D721Med (cell line): ENCODE measurements at places on chromosomes 6 and 20.

GRCh38 chr20:10634683-10635411, 39.0 kb downstream of the JAG1 start:
- no peak for DNase-seq

DNA sequence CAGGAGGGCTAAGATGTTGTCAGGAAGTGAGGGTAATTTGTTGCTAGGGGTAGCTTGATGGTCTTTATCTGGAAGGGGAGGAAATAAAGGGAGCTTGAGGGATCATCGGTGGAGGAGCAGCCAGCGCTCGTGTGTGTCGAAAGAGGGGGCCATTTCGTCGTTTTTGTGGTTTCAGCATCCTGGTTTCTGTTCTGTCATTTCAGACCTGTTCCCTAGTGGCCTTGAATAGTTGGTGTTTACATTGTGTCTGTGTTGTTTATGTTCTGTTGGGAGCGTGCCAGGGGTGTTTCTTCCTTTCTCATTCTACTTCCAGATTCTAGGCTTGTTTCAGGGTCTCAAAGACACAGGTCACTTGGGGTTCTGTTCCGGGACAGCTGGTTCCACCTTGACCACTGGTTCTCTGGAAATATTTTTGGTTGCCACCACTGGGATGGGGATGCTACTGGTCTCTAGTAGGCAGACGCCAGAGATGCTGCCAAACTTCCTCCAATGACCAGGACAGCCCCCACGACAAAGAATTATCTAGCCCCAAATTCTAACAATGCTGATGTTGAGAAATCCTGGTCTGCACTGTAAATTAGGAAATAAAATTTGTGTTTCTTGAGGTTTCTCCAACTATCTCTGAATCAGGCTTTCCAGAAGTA, 113.9 kb upstream of the NAA20 start:
- no peak for DNase-seq

- DNase-seq = no peak
Observed at GRCh38 chr6:79525272-79526100, 11.7 kb downstream of the LCA5 start.

DNA sequence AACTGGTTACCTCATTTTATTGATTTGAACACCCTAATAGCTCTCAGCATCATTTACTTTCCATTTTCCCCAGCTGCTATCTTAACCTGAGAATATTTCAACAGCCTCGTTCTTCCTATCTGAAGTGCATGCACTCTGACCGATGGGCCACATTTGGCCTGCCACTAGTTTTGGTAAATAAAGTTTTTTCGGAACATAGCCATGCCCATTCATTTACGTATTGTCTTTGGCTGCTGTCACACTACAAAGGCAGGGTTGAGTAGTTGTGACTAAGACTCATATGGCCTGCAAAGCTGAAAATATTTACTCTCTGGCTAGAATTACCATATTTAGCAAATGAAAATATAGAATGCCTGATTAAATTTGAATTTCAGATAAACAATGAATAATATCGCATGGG, 10.8 kb downstream of the ADGRF4 start:
- no peak for DNase-seq

DNA sequence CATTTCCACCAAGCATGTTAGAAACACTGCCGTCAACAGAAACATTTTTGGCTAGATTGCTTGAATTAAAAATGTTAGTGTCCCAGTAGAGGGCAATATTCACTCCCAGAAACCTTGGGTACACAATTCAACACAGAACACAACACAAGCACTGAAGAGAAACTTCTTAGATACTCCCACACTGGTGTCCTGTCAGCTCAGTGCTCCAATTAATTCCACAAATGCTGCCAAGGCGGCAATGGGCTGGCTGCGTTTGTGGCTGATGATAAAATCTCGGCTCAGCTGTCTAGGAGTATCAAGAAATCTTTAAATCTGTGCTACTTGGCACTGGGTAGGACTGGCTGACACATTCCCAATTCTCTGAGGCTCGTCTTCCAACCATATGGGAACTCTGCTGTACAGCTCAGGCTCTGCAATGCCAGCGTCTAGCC, 39.3 kb downstream of the BEND3 start:
- DNase-seq = no peak

DNA sequence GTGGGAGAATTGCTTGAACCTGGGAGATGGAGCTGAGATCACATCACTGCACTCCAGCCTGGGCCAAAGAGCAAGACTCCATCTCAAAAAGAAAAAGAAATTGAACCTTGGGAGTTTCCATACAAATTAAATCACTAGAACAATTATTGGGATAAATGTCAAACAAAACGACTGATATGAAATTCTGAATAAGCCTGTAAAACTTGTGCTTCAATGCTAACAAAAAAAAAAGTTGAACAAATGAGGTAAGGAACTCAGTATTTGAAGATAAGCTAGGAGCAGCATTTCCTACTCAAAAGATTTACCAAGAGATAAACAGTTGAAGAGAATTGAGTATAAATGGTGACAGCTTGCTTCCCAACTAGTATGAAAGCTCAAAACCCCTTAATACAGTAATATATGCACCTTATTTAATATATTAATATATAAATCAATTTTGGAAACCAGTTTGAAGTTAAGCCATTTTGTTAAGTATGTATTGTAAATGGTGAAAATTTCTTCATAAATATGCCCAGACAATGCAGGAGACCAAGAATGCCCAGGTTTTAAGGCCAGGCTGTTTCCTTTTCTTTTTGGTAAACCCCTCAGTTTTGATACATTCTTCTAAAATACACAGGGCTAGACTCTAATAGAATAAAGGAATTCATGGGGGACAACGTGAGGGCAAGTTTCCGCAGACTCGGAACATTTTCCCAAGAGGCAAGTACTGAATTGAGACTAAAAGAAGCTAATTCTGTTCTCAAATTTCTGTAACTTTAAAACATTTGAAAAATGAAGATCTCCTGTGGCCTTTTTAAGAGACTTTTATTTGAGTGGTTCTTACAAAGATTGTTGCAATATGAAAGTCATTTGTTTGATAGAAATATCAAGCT, 3.9 kb downstream of the ROMO1 start:
- no peak for DNase-seq

- DNase-seq = no peak
Observed at GRCh38 chr6:159325476-159325875, 156.3 kb downstream of the FNDC1 start.

DNA sequence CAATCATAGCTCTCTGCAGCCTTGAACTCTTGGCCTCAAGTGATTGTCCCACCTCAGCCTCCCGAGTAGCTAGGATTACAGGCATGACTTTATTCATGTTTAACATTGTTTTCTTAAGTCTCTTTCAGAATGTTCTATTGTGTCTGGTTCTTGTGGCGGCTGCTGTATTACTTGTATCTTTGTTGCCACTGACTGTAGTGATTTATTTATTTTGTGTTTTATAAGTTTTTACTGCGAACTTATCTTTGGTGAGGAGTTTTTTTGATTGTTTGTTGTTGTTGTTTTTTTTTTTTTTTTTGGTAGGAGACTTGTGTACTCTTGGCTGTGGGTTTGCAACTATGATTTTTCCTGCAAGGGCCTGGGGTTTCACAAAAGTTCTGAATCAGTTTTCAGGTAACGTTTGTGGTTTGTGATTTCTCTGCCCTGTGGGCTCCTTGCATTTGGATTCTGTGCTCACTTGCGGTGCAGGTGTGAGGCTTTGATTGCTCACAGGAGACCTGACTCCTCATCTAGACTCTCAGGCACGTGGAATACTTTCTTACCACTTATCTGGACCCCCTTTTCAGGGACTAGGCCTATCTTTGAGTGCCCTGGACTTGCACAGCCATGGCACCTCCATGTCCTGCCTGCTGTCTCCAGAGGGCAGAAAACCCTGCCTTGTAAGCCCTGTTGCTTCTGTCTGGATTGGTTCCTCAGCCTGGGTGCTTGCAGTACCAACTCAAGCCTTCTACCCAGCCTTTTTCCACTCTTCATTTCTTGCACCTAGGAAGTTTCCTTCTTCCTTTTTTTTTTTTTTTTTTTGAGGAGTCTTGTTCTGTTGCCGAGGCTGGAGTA, 25.2 kb downstream of the KIF25 start:
- DNase-seq = no peak
